ENCODE measurements at places on chromosomes 4 and X. TPM values are rescaled to one million over a fixed set of nuclear protein-coding genes. Genes with fewer than 3 reads are reported as not detected.

The UGT2A1 gene
- total RNA-seq = not detected

The STARD8 gene
- total RNA-seq = 2.0 TPM

The USP17L15 gene
- total RNA-seq = not detected

The CYTL1 gene
- 0.84 TPM for total RNA-seq

The CLIC2 gene
- total RNA-seq = 2.6 TPM

The CNKSR2 gene
- 15.8 TPM for total RNA-seq

The GPR143 gene
- not detected for total RNA-seq

The SYTL5 gene
- not detected for total RNA-seq

The CCDC110 gene
- total RNA-seq = not detected

The EPHA5 gene
- not detected for total RNA-seq

The CSAG1 gene
- not detected for total RNA-seq

The PABPC1L2B gene
- not detected for total RNA-seq

The RHOXF2 gene
- not detected for total RNA-seq

The GPR173 gene
- under 0.01 TPM for total RNA-seq

The COL25A1 gene
- 0.10 TPM for total RNA-seq

The TSPAN6 gene
- 0.94 TPM for total RNA-seq

The ADGRG4 gene
- not detected for total RNA-seq

The CTAG1A gene
- not detected for total RNA-seq

The HSFX3 gene
- total RNA-seq = not detected

The NAA11 gene
- not detected for total RNA-seq

The RIBC1 gene
- total RNA-seq = 1.0 TPM
